ENCODE measurements at places on chromosomes 7 and 10.

DNA sequence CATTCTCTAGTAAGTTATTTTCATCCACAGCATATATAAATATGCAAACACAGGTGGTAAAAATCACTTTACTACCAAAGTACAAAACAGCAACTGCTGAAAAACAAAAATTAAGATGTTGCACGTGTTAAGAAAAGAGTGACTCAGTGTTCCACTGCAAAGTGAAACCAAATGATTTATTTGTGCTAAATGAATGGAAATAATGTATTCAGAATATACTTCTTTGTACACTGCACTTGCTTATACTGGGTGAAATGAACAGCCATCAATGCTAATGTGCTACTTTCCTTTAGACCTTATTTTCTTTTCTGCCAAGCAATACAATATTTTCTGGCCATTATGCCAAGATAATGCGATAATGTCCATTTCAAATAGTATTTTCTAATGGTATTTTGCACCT lies 38.3 kb upstream of the MRLN start:
- no peak for DNase-seq

GRCh38 chr7:107815254-107815882 lies 12.3 kb upstream of the SLC26A3 start:
- DNase-seq, result no peak

GRCh38 chr10:121417298-121417697 lies 180.9 kb downstream of the FGFR2 start:
- DNase-seq, result no peak

DNA sequence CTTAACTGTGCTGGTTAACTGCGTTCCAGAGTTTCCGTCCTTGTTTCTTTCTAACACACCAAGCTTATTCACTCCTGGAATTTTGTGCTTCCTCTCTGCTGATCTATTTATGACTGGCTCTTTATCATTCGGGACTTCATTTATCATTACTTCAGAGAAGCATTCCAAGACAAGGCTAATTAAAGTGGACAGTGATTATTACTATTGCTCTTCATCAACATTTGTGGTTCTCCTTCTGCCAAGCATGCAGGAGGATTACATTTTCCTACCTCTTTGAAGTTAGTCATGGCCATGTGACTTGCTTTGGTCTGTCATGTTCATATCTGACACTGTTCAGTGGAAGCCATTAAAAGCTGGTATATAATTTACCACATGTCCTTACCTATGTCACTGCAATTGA lies 172.4 kb upstream of the AGR3 start:
- no peak for DNase-seq

DNA sequence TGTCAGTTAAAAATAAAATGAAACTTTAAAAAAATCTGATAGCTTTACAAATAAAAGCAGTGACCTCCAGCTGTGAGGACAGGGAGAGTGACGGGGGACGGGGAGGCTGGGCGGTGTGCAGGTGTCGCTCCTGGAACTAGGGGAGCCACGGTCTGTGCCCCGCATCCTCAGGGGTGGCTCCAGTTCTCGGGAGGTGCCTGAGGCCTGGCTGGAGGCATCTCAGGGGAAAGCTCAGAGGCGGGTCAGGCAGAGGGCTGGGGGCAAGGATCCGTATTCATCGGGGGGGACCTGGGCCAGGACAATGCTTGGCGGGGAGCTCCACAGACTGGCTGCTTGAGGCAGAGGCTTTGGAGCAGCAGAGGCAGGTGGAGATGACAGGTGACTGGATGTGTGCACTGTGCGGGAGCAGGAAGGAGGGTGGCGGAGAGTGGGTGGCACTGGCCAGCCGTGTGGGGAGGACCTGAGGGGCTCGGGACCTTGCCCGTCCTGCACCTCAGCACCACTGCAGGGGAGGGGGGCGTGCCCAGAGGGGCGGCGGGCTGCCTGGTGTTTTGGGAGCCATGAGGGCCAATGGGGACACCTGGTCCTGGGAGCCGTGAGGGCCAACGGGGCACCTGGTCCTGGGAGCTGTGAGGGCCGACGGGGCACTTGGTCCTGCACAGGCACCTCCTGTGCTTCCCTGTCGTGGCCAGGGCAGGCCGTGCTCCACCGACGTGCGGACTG lies 13.2 kb downstream of the PWWP2B start:
- no peak for DNase-seq

DNA sequence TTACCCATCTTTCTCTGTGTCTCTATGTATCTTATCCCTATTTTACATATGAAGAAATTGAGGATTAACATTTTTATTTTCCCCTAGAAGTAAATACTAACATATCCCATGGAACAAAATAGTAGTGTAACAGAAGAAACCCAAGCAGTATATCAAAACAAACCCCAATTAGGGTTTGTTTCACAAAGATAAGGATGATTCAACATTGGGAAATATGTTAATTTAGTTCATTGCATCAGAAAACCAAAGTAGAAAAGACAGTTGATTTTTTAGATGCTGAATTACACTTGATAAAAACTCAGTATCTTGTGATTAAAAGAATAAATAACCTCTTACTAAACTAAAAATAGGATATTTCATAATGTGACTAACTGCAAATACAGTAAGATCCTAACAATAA lies 87.8 kb downstream of the GLCCI1 start:
- no peak for DNase-seq

DNA sequence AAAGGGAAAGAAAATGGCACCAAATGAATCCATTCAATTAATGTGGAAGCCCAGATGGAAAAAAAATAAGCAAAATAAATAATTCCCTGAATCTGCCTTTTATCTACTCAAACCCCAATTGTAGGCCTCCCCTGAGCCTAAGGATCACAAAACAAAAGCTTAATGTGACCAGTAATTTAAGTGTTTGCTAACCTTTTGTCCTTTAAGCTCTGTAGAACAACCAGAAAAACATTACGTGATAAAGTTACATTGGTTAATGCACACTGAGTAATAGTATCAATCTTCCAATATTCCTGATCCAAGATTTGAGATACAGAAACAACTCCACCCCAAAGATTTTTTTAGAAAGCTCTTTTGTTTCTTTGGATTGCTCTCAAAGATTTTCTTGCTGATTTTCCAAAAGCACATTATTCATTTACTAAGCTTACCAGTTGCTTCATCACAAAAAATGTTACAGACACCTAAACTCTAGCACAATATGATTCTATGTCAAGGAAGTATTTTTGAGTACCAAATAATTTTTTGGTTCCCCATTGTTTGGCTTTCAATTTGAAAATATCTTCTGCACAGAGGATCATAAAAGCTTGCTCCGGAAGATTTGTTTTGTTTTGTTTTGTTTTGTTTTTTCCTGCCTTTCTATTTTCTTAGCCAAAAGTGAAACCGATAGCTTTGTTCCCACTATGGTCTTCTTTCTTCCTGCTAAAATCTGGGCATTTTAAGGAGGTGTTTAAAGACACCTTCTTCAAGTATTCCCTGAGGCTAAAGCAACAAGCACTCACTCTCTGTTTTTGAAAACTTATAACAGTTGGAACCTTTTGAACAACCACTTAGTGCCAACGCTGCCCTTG lies 54.2 kb downstream of the TRIL start:
- DNase-seq, result no peak

- DNase-seq, result no peak
Observed at GRCh38 chr10:89295597-89295996, 6.2 kb upstream of the IFIT2 start.

DNA sequence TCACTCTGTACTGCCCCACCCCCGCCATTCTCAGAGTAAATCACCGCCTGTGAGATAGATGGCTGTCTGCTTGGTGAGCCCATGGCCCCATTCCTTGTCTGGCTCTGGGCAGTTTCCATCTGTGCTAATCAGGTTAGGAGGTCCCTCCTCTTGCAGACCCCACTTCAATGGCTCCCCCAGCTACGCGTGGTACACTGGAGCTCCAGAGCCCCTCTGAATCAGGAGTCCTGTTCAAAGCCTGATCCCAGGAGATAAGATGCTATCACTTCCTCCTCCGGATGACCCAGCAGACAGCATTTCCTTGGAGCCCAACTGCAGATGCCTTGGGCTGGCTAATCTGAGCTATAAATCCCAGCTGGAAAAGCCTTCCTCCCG lies 122.3 kb downstream of the SH3PXD2A start:
- no peak for DNase-seq

DNA sequence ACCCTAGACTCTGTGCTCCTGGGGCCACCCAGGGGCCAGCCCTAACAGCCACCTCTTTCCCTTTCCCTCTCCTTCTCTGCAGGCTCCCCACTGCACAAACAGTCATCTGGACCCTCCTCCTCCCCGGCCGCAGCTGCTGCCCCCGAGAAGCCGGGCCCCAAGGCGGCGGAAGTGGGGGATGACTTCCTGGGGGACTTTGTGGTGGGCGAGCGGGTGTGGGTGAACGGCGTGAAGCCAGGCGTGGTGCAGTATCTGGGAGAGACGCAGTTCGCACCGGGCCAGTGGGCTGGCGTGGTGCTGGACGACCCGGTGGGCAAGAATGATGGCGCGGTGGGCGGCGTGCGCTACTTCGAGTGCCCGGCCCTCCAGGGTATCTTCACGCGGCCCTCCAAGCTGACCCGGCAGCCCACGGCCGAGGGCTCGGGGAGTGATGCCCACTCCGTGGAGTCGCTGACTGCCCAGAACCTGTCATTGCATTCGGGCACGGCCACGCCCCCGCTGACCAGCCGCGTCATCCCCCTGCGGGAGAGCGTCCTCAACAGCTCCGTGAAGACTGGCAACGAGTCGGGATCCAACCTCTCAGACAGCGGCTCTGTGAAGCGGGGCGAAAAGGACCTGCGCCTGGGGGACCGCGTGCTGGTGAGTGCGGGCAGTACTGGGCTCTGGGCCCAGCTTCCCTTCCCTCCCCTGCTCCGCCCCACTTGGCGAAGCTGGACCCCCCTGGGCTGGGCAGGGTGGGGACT lies 49.3 kb downstream of the CLIP2 start:
- no peak for DNase-seq

DNA sequence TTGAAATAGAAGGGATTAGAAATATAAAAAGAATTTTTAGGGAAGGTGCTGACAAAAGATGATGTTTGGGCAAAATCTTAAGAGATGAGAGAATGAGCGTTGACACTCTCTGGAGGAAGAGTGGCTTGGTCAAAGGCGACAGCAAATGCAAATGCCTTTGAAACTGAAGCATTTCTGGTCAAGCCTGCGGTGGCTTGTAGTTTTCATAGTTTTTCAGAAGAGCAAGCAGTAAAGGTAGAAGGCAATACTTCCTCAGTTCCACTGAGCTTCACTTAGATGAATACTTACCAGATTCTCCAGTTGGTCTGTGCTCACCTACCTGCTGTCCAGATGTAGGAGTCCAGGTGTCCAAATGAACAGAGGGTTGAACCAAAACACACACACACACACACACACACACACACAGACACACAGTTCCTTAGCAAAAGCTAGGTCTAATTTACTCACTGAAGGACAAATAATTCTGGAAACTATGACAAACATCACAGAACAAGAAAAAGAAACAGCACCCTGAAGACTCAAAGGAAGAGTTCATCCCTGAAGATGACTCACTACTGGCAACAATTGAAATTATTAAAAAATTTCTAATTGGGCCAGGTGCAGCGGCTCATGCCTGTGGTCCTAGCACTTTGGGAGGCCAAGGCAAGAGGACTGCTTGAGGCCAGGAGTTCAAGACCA lies 12.1 kb upstream of the STK17A start:
- no peak for DNase-seq

- no peak for DNase-seq
Observed at GRCh38 chr10:93993782-93994437, at the start of gene PLCE1. Gene PLCE1 (plus strand): TSS chr10:93993931. CDS start chr10:94031047, 37,116 bp downstream.

- DNase-seq, result no peak
Observed at GRCh38 chr7:156823435-156823834, 69.5 kb downstream of the LMBR1 start.

GRCh38 chr10:8369666-8370065 lies 315.2 kb downstream of the GATA3 start:
- no peak for DNase-seq

Measured in esophagus squamous epithelium (tissue), 5 donors.